GM12892 (cell line): ENCODE measurements at places on chromosomes 2 and 18.
A peak's percentile ranks its signal among the peaks of the same experiment; 100 is the strongest.

GRCh38 chr2:234958746-234959395 is 7.1 kb downstream of the SH3BP4 start:
- no peak for DNase-seq

DNA sequence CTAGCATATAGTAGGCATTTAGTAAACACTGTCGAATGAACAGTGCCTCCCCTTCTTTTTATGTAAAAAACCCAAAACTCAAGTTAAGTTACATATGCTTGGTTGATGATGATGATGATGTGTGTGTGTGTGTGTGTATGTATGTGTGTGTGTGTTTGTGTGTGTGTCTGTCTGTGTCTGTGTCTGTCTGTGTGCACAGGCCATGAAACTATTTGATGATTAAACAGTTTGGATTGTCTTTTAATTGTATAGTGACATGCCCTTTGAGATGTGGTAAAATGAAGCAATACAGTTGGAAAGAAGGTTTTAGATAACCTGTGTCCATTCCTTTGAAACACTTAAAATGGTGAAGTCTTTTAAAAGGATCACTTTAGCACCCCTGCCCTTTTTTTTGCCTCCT is 105.6 kb downstream of the MAP4K4 start:
- DNase-seq, result no peak

- DNase-seq, result no peak
These were observed 79.1 kb upstream of the ZFP36L2 start for GRCh38 chr2:43305517-43305916.

- no peak for DNase-seq
These were observed 231.7 kb downstream of the TRIB2 start for GRCh38 chr2:12948231-12948960.

GRCh38 chr18:8562070-8562469 is 47.2 kb upstream of the RAB12 start:
- DNase-seq, result no peak

DNA sequence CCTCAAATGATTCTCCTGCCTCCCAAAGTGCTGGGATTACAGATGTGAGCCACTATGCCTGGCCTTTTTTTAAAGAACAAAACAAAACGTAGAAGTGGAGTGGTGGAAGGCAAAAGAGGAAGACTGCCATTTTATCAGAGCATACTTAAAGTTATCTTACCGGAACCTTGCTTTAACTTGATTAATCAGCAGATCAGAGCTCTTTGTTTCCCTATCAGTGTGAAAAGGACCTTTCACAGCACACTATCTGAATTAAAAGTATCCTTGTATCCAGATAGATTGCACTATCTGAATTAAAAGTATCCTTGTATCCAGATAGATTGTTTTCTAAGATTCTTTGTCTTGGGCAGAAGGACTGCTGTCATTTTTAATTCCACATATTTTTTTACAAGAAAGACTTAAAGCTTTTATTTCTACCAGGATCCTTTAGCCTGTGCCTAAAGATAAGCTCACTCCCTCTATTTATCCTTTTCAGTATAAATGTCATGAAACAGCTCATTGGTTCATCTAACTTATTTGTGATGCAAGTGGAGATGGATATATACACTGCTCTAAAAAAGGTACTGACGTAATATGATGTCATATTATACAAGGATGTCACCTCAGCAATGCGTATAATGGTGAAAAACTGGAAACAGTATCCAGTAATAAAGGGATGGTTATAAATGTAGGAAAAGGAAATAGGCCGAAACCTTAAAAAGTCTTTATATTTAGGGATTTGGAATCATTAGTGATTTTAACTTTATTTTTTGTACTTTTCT is 17.8 kb downstream of the GMCL1 start:
- DNase-seq, result no peak

GRCh38 chr2:50042771-50043170 is 888.5 kb upstream of the FSHR start:
- no peak for DNase-seq

DNA sequence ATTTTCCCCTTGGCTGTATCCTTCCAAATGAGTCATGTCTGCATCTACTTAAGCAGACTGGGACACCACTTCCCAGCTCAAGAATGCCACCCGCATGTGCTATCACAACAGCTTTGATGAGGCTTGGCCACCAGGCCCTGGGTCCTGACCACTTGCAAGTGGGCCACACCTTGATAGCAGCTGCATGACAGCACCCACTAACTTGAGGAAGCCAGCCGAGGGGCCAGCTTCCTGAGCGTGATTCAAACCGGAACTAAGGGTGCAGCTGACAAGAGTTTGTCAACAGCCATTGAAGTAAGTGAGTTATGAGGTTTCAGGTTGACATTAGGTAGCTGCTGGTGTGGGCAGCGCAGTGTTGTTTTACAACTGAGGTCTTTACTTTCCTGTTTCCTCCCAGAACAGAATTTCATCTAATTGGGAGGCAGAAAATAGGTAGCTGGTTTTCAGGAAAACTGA is 54.4 kb downstream of the EPHA4 start:
- peak; percentile 32 for DNase-seq

- DNase-seq, result no peak
These were observed 557 bp upstream of the E2F6 start for GRCh38 chr2:11466307-11467128.

DNA sequence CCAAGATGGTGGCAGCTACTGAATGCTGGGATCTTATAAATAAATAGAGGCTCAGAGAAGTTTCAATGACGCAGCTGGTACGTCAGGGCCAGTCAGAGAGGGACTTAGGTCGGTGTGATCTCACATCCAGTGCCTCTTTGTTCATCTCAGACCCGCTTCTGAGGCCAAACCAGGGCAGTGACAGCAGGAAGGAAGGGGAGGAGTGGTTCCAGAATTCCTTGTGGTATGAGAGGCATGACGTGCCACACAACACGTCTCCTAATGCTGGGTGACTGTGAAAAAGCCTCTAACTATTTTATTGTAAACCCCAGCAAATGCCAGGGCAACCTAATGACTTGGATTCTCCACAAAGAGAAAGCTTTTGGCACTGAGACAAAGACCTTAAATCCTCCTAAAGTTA is 423.3 kb downstream of the LPIN1 start:
- DNase-seq, result no peak

DNA sequence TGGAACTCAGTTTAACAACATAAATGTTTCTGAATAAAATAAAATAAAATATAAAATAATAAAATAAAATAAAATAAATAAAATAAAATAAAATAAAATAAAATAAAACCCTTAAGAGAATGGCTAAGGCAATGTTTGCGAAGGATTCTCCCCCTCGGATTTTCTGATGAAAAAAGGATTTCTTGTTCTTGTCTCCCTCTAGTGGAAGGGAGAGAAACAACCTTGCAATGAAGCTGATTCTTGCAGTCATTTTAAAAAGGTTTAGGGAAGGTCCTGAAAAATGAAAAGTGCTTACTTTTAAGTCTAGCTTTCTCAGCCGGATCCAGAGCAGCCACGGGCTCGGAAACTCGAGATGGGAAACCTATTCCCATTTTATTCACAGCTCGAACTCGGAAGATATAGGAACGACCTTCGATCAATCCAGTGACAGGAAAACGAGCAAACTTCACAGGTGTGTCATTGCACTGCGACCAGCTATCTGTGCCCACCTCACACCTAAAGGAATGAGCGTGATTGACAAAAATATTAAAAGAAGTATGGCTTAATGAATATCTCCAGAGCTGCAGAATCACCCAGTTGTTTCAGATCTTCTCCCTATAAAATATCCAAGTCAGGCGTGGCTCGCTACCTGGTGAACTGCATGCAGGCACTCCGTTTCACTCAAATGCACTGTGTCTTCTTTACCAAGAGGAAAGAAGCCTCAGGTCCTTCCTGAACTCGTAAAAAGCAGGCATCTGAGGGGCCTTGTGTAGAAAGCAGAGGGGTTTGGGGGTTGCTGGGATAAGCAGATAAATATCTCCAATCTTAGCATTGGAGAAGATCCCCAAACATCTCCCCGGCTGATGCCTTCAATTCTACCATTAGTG is 68.1 kb downstream of the MYOM1 start:
- peak; percentile 37 for DNase-seq

DNA sequence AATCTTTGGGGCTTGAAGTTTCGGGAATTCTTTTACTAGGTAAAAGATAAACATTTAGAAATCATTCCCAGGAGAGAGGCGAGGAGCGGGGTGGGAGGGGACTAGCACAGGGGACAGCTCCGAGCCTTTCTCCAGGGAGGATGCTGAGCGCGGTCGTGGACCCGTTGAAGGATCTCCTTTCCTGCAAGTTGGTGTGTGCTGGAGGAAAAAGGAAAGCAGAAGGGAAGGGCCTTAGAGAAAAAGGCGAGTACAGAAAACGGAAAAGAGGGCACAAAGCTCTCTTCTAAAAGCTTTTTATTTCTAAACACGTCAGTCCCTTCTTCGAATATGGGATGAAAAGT is 640 bp downstream of the SLC39A6 start:
- no peak for DNase-seq

- DNase-seq, result no peak
These were observed 322.9 kb upstream of the ACVR2A start for GRCh38 chr2:147521936-147522335.

DNA sequence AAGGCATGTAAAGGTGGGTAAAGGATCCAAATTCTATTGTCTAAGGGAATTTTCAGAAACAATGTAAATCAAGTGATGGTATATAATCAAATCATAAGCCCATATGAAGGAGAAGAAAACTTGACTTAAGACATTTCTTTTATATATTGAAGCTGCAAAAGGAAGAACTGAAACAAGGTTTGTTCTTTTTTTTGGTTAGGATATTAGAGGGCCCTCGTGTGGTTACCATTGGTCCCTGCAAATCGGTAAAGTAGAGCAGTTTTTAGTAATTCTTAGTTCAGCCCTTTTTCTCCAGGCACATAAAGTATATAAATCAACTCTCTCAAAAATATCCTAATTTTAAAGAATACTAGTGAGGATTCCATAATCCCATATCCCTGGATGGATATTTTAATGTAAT is 105.6 kb upstream of the STK17B start:
- peak; percentile 33 for DNase-seq

- peak; percentile 26 for DNase-seq
These were observed 53.0 kb downstream of the BIN1 start for GRCh38 chr2:127053731-127054603.

GRCh38 chr2:111972955-111973565 is 74.7 kb downstream of the MERTK start:
- DNase-seq, result no peak

- no peak for DNase-seq
These were observed 110.7 kb upstream of the APCDD1 start for GRCh38 chr18:10343778-10344177.
